ENCODE measurements at places on chromosomes 12 and 14.

GRCh38 chr12:111753144-111753881 is 13.4 kb upstream of the ALDH2 start:
- peak; percentile 48 for DNase-seq

DNA sequence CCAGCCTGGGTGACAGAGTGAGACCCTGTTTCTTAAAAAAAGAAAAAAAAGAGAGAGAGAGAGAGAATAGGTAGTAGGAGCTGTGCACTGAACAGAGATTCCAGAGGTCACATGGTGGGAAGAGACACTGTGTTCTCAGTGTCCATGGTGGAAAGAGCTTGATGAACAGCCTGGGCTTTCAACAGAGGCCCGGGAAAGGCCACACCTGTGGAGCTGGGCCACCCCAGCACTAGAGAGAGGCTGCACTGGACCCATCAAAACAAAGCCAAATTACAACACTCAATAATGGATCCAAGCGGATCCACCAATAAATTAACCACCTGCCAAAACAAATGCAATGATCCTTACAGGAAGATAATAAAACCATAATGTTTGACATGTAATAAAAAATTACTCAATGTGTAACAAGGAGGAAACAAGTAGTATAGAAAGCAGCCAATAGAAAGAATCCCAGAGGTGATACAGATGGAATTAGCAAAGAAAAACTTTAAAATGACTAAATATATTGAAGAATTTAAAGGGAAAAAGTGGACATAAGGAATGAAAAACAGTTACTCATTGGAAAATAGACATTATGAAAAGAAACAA is 44.8 kb upstream of the BCL2L14 start:
- DNase-seq = no peak

DNA sequence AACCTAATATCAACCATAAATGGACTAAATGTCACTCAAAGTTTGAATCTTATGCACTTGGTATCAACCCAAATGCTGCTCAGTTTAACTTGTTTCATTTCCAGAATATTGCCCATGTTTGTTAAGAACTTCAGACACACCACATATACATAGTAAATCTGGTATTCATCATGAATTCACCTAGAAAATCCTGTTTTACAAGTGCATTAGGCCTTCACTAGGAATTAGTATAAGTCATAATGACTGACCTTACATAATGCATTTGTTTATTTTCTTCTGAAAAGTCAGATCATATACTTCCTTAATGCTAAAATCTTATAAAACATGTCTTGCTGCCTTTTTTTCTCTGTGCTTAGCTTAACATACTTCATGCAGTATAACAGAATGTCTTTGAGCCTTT is 66.1 kb downstream of the ABCD2 start:
- peak; percentile 75 for DNase-seq

GRCh38 chr12:116048879-116049278 is 228.6 kb downstream of the MED13L start:
- no peak for DNase-seq

DNA sequence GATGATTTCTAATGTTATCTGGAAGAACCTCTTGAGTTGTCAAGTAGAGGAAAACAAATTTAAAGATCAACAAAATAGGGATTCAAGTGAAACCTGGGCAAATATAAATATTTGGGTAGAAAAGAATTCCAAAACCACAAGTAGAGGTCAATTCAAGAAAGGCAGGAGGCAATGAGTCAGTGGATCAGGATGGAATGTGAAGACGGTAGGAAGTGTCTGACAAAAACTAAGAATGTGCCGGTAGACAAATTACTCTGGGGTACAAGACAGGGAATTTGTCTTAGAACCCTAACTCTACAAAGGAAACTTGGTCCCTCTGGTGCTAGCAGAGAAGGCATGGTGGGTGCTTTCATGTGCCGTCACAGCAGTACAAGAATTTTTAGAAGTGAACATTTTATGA is 13.6 kb downstream of the ABCD2 start:
- DNase-seq = peak; percentile 75

DNA sequence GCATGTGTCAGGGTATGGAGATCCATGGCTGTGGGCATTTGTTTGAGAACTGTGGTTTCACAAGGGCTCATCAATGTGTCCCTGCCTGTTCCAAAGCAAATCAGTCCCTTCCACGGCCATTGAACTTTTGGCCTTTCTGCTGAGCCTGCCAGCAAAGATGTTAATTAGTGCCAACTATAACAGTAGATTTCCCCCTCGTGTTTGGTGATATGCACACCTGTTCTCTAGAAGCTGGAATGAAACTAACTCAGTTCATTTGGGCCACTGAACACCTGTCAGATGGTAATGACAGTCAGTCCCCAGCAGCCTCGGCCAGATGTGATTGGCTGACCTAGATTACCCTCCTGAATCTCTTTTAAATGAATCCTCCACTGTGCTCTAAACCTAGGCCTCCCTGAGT is 43.2 kb downstream of the IRAK3 start:
- no peak for DNase-seq

DNA sequence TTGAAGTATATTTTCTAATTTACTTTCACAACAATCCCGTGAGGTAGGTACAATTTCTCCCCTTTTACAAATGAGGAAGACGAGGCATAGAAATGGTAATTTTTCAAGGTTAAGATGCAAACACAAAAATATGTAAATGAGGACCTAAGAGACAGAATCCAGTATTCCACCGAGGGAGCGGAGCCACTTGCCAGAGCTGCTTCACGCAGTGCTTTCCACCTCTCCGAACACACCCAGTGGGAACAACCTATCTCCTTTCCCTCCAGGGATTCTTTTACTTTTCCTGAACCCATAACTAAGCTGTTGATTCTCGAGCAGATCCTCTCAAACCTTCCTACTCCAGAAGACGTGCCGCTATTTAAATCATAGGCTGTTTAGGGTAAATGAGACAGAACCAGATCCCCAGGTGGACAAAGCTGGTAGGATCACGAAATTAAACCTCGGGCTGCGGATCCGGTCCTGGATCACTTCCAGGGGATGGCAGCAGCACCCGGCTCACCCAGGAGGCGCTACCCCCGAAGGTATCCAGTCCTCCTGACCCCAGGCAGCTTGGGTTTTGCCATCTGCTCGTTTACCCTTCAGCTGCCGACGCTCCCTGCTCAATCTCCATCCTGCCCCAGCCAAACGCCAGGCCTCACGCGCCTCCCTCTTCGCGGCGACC is 1.5 kb downstream of the DDHD1 start:
- peak; percentile 75 for DNase-seq

- DNase-seq = no peak
These were observed 305.7 kb upstream of the FLRT2 start for GRCh38 chr14:85224241-85224640.

DNA sequence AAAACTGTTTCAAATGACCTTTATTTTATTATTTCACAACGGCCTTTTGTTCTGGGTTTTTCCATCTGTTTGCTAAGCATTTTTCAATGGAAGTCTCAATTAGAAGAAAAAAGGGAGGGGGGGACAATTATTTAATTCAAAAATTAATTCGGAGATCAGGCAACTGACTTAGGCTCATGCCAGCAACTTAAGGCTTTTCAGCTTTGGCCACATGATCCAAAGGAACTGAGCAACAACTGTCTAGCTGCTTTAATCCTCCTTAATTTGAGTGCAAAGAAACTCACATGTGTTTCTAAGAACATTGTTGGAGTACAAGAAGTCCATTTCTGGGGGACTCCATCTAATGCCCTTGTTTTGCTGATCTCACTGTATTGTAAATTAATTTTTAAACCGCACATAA is 188.0 kb downstream of the EXOC5 start:
- no peak for DNase-seq

- DNase-seq = no peak
These were observed 26.4 kb upstream of the FGF6 start for GRCh38 chr12:4472046-4472445.

DNA sequence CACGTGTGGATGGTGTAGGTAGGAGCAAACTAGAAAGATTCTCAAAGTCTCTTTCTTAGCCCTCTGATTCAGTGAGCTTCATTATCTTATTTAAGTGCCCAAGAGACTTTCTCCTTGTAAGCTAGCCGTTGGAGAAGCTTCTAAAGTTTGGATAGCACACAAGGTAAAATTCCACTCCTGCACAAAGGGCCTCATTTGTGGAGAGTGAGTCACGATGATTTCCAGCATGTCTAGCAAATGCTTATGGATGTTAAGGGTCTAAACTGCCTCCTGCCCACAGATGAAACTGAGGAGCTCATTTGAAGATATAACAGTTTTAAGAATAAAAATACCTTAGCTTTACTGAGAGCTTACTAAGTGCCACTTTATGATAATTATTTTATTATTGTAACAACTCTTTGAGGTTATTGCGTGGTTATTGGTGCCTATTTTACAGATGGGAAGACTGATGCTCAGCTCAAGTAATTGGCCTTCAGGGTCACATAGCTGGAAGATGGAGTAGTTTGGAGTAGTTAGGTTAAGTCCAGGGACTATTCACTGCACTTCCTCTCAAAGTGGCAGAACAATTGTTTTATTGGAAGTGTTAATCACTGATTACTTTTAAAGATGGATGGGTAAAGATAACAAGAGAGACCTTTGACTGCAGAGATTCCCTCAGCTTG is 78.7 kb upstream of the HIF1A start:
- peak; percentile 85 for DNase-seq

GRCh38 chr12:57153415-57153997 is 6.1 kb upstream of the LRP1-AS start:
- no peak for DNase-seq

- no peak for DNase-seq
These were observed 61.7 kb downstream of the FBXO34 start for GRCh38 chr14:55332654-55333570.

GRCh38 chr12:103801709-103802585 is 39.1 kb downstream of the NT5DC3 start:
- DNase-seq = peak; percentile 76

GRCh38 chr12:130444061-130444460 is 106.4 kb downstream of the PIWIL1 start:
- DNase-seq = no peak

DNA sequence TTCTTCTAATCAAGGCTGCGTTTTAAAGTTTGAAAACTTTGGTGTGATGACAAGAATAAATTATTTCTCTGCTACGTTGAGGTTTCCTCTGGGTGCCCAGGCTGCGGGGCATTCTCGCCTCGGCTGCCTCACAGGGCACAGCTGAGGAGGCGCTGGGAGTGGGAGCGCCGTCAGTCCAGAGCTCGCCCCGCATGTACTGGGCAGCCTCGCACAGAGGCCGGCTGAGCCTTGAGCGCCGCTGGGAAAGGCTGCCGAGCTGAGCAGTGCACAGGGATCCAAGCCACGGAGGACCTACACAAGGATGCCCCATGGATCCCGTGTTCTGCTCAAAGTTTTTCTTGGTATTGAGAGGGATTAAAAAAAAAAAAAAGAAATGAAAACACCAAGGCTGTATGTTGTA is 11.6 kb downstream of the RFX4 start:
- no peak for DNase-seq

GRCh38 chr12:97552410-97553121 is 90.0 kb downstream of the RMST start:
- DNase-seq = no peak

Measured in PC-3 (cell line).